BJ (cell line): ENCODE measurements at places on chromosomes 3 and 15.

- DNase-seq, result no peak
Measured at GRCh38 chr3:50494126-50494525, 9.3 kb downstream of the CACNA2D2 start.

- no peak for DNase-seq
Measured at GRCh38 chr3:54681706-54682105, 246.2 kb downstream of the LRTM1 start.

- DNase-seq, result no peak
Measured at GRCh38 chr3:37324850-37325321, 150.5 kb upstream of the LRRFIP2 start.

DNA sequence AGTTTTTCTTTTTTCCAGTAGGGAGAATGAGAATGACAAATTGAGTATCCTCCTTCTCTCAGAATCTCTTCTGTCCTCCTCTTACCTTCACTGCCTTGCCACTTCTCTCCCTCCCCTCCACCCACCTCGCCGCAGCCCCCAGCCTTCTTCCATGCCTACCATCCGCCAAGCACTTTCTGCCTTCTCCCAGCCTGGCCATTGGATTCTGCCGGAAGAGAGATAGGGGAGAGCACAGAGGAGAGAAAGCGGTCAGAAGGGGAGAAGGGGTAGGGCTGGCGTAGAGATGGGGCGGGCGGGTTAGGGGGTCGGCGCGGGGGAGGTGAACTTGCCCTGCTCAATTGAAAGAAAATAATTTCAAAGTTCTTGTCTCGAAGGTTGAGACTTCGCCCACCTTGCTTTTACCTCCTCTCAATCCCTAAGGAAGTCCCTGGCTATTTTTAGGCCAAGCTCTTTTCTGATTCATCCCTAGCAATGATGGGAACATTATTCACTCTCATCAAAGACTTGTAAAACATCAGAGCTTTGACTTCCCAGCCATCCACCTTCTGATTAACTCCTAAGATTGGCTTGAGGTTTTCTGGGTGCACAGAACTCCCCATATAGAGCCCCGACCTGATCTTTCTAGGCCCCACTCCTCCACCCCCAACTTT, 811 bp downstream of the C3orf52 start:
- DNase-seq, result no peak

DNA sequence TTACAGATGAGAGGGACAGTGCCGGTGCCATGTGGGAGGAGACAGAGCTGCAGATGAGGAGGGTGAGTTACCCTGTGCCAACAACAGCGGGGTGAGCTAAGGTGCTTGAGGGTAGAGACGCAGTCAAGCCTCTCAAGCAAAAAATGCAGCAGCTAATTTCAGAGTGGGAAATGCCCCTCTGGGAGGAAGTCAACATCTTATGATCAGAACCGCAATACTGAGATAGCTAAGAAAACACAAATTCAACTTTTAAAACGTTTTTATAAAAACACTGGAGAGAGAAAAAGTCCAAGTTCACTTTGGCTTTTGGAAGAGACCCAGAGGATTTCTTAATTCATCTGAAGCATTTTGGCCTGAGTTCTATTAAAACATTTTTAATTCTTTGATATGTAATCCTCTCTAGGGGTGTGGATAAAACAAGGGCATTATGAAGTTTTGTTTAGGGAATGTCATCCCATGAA, 319.2 kb downstream of the SLC9A9 start:
- no peak for DNase-seq

DNA sequence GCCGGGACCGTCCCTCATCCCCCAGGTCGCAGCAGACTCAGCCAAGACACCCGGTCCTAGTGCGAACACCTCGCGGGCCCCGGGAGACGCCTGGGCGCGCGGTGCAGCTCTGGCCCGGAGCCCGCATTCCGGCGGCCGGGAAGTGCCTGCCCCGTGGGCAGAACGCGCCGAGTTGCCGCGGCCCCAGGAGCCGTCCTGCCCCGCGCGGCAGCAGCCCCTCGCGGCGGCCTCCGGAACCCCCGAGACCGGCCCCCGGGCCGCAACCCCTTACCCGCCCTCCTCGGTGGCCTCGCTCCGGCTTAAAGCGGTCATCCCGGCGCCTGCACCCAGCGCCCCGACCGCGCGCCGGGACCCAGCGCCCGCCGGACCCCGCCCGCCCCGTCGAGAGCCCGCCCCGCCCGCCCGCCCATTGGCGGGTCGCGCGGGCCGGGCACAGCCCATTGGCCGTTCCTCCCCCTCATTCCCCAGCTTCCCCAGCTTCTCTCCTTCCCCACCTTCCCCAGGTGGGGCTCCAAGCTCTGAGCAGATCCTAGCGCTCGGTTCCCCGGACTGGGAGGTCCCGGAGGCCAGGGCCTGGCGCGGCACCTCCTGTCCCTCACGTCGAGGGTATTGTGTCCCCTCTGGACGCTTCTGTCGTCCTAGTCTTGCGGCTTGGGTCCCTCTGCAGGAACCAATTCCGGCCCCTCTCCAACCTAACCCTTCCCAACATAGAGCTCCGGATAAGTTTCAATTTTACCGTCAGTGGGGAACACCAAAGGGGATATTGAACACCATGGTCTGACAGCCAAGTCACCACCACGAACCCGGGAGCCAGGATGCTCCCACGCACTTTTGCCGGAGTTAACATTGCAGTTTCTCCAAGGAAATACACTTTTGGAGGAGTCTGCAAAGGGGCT, at the start of gene GRAMD2A:
Gene GRAMD2A, minus strand, starts transcription at position 328 of the 896 bp plus-strand sequence.
- DNase-seq, result no peak

- no peak for DNase-seq
Measured at GRCh38 chr3:86986671-86987420, 4.1 kb downstream of the VGLL3 start.

DNA sequence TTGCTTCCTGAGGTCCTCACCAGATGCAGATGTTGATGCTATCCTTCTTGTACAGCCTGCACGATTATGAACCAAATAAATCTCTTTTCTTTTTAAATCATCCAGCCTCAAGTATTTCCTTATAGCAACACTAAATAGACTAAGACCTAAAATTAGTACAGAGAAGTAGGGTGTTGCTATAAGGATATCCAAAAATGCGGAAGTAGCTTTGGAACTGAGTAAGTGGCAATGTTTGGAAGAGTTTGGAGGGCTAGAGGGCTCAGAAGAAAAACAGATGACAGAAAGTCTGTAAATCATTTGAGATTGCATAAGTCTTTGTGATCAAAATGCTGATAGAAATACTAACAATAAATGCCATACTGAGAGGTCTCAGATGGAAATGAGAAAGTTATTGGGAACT, 894.9 kb downstream of the DIPK2A start:
- DNase-seq, result peak; percentile 29

GRCh38 chr3:111903067-111903511, 44.0 kb downstream of the PHLDB2 start:
- peak; percentile 76 for DNase-seq

GRCh38 chr3:197458179-197458707, 97.5 kb downstream of the BDH1 start:
- no peak for DNase-seq

DNA sequence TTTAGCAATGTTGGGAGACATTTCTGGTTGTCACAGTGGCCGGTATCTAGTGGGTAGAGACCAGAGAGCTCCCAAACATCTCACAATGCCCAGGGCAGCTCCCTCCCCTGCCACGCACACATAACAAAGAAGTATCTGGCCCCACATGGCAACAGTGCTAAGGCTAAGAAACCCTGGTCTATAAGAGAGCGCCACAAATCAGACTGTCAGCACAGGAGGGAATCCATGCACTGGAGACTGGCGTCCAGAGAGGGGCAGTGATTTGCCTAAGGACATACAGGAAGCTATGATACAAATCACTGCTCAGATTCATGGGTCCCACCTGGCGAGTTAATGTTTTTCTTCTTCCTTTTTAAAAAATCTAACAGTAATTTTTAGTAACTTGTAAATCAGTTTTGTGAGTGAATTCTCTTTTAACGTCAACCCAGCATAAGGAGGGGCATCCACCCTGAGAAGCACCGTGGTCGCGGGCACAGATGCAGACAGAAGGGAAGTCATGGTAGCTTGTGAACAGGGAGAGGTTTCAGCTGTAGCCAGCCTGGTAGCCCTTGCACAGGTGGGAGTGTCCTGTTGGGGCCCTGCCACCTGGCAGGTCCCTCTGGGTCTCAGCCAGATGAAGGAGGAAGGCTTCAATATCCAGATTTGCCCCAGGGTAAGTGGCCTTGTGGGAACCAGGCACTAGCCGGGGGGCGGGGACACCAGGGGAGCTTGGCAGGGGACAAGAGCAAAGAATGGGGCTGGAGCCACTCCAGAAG, 8.7 kb downstream of the ISG20 start:
- DNase-seq, result no peak

DNA sequence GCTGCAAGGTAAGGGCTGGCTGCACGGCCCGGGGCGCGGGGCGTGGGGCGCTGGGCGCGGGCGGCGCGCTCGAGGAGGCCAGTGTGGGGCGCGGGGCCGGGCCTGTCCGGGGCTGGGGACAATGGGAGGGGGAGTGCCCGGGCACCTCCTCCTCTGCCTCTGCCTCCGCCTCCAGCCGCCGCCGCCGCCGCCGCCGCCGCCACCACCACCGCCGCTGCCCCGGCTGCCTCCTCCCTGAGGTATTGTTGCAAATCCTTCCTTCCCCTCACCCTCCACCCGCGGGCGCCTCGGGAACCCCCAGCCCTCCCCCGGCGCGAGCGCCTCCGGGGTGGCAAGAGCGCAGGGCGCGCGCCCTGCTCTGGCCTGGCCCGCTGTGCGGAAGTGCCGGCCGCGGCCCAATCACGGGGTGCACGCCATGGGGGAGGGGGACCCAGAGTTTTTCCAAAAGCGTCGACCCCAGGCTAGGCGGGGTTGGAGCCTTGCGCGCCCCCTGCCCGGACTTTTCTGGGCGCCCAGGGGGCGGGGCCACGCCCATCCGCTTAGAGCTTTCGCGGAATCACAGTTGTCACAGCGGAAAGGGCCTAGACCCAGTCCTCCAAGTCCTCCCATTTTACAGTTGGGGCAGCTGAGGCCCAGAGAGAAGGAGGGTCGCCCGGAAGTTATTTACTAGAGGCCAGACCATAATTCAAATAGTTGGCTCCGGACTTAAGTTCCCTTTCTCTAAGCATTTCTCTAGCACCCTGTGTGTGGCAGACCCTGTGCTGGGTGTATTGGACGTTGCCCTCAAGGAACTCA, at the start of gene LPP:
Gene LPP, plus strand, starts transcription at position 144 of the 795 bp plus-strand sequence. CDS start 251,964 bp downstream, outside the sequence.
- DNase-seq, result no peak

GRCh38 chr3:111762537-111762936, 96.5 kb upstream of the PHLDB2 start:
- no peak for DNase-seq

DNA sequence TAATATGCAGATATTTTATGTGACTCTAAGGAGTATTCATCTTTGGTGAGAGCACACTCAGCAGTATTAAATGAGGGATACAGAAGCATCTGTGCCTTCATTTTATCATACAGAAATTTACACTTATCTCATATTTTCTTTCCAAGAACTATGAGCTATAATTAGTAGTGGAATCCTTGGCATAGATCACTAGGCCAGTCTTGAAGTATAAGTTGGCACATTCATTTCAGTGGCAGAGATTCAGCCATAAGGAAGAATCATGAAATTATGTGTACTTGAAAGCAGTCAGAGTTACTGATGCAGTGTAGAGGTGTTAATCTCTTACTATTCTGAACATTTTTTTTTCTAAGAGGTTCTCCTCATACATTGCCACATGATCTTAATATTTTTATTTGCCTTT, 393.6 kb upstream of the GOLIM4 start:
- DNase-seq, result no peak

- DNase-seq, result no peak
Measured at GRCh38 chr3:71621825-71622537, 38.5 kb upstream of the FOXP1 start.

DNA sequence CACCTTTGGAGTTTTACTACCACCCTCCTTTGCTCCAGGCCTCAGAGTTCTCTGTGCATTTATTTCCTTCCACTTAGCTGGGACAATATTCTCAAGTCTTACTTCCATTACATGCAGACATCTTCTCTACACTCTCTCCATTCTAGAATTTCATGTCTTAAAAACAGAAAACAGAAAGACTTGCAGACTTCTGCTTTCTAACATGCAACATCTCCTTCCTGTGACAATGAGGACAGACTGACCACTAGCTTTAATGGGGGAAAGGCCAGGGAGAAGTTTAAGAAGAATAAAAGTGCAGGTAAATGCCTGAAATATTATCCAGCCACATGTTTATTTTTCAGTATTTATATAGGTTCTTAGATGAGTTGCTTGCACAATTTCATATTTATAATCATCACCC, 17.1 kb upstream of the CSTA start:
- no peak for DNase-seq

DNA sequence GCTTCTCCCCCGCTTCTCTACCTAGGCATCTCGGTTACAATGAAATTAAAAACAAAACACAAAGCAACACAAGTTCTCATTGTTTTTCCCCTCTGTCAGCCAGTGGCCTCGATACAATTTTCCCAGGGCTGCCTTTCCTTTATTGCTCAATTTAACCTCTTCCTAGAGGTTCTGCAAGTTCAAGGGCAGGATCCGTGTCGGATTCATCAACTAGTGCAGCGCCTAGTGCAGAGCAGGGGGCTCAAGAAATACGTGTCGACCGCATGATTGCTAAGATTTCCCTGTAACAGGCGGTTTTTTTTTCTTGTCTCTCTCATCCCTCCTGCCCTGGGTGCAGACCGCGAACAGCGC, 1.4 kb upstream of the BHLHE40 start:
- DNase-seq, result no peak

GRCh38 chr3:71201939-71202338, 381.6 kb downstream of the FOXP1 start:
- no peak for DNase-seq

DNA sequence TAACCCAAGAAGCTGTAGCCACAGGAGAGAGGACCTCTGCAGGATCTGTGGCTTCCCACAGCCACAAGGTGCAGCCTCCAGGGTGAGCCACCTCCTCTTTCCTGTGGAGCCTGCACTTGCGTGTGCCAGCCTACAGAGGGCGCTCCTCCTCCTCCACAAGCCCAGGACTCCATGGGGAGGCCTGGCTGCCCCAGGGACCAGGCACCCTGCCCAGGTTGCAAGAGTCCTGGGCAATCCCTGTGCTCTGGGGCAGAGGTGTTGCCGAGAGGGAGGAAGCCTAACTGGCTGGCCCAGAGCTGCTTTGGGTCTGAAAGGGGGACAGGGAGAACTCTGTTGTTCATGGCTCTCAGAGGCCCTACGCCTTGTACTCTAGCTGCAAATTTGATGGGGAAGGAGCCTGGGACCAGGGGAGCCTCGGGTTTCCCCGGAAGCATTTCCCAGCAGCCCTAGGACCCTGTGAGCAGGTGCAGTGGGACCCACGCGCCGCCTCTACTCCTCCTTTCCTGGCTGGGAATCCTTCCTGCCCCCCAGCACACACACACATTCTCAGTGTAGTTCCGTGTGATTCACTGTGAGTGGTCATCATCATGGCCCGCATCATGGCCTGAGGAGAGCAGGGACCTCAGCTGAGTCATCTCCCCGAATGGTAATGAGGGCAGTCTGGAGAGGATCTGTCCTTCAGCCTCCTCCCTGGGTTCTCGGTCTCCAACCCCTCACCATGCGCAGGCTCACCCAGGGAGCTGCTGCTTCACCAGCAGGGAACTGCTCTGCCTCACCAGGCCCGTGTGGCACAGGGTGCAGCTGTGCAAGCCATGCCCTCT, 24.3 kb downstream of the TBC1D21 start:
- peak; percentile 39 for DNase-seq

GRCh38 chr3:191066669-191067068, 132.4 kb upstream of the OSTN start:
- DNase-seq, result peak; percentile 19

- no peak for DNase-seq
Measured at GRCh38 chr3:40608091-40608490, 83.3 kb downstream of the ZNF621 start.

- no peak for DNase-seq
Measured at GRCh38 chr15:91603384-91604080, 250.0 kb upstream of the SLCO3A1 start.
